Activated naive CD4-positive, alpha-beta T cell treated with anti-CD3 and anti-CD28 coated beads for 36 hours (primary cell): ENCODE measurements at places on chromosomes 11 and 22. TPM values are rescaled to one million over a fixed set of nuclear protein-coding genes. Genes with fewer than 3 reads are reported as not detected.

DNA sequence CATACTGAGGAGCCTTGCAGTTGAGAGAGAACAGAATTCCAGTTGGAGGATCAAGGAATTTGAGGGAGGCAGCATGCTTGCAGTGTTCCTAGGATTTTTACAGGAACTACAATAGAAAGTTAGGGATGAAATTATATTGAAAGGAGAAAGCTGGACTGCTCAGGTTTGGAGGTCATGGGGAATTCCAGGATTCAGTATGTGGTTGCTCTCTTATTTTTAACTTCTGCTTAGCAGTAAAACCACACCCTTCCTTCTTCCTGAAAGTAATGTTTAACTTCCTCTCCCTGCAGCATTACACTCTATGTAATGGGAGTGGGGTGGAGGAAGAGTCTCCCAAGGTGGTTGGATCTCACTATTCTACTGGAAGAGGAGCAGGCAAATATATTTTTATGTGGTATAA, 31.3 kb downstream of the CTNND1 start:
- H3K27me3 ChIP-seq, result no peaks in the 10 kb centered on the region
- DNase-seq, result no peak
- peak overlapping the region; percentile 94 for H3K27ac ChIP-seq
- peak overlapping the region; percentile 53 for H3K4me3 ChIP-seq
- peaks cover 34% of the 10 kb centered on the region for H3K4me1 ChIP-seq
- no peaks in the 10 kb centered on the region for H3K36me3 ChIP-seq

GRCh38 chr11:119179342-119179741, 5.9 kb upstream of the NHERF4 start:
- no peaks in the 10 kb centered on the region for H3K27me3 ChIP-seq
- H3K27ac ChIP-seq, result no peak overlapping the region
- DNase-seq, result no peak
- peaks cover 19% of the 10 kb centered on the region for H3K4me1 ChIP-seq

GRCh38 chr11:12066056-12066798, 44.2 kb upstream of the MICAL2 start:
- H3K4me1 ChIP-seq, result no peaks in the 10 kb centered on the region
- H3K4me3 ChIP-seq, result no peak overlapping the region
- DNase-seq, result no peak
- no peaks in the 10 kb centered on the region for H3K36me3 ChIP-seq
- H3K27ac ChIP-seq, result no peak overlapping the region
- no peaks in the 10 kb centered on the region for H3K27me3 ChIP-seq

- peak within 1 kb of the TSS; percentile 78 for H3K27ac ChIP-seq
- DNase-seq, result peak; percentile 98
- H3K4me3 ChIP-seq, result peak within 1 kb of the TSS; percentile 91
- peaks cover 34% of the 10 kb centered on the region for H3K4me1 ChIP-seq
- H3K27me3 ChIP-seq, result no peaks in the 10 kb centered on the region
Observed at GRCh38 chr11:36289226-36289852, at the start of gene COMMD9. TSS of gene COMMD9 (minus strand) at chr11:36289424. CDS start at chr11:36289412, 12 bp downstream.

LRRC74B gene
- total RNA-seq, result not detected

RIMBP3B gene
- total RNA-seq, result not detected
